ENCODE measurements at places on chromosomes 11 and 22.

GRCh38 chr22:24775769-24776492, 1.4 kb upstream of the PIWIL3 start:
- no peak for DNase-seq

DNA sequence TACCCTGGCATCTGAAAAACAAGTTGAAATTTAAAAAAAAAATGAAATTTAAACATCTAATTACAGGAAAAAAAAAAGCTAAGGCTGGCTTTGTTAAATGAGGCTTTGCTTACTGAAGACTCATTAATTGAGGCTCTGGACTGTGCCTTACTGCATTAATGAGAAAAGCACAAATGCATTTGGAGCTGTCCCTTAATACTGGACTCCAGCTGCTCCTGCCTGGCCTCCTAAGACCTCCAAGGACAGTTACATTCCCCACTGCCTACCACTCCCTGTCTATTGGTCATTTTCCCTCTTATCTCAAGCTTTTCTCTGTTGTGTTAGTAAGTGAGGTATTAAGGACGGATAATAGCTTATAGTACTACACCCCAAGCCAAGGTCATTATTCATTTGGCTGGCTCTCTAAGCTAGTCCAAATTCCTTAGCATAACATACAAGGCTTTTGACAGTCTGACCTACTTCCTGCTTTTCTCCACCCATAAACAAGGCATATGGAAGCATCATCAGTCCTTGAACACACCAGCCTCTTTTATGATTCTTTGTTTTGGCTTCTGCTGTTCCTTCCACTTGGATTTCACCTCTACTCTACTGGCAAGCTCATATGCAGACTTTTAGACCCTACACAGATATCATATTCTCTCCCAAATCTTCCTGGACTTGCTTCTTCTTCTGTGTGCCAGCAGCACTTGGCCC, 62.5 kb downstream of the USP35 start:
- no peak for DNase-seq

- peak; percentile 65 for DNase-seq
These were observed 17.8 kb downstream of the MYO18B start for GRCh38 chr22:25759825-25760231.

- no peak for DNase-seq
These were observed 14.0 kb upstream of the SMIM38 start for GRCh38 chr11:69141742-69142141.

GRCh38 chr11:113643006-113643585, 63.0 kb downstream of the TMPRSS5 start:
- no peak for DNase-seq

- no peak for DNase-seq
These were observed 71.0 kb downstream of the MYEOV start for GRCh38 chr11:69364921-69365320.

GRCh38 chr11:63768237-63769041, at the start of gene ZFTA:
TSS of gene ZFTA (minus strand) at chr11:63768775. CDS start at chr11:63768622, 153 bp downstream.
- peak; percentile 58 for DNase-seq

DNA sequence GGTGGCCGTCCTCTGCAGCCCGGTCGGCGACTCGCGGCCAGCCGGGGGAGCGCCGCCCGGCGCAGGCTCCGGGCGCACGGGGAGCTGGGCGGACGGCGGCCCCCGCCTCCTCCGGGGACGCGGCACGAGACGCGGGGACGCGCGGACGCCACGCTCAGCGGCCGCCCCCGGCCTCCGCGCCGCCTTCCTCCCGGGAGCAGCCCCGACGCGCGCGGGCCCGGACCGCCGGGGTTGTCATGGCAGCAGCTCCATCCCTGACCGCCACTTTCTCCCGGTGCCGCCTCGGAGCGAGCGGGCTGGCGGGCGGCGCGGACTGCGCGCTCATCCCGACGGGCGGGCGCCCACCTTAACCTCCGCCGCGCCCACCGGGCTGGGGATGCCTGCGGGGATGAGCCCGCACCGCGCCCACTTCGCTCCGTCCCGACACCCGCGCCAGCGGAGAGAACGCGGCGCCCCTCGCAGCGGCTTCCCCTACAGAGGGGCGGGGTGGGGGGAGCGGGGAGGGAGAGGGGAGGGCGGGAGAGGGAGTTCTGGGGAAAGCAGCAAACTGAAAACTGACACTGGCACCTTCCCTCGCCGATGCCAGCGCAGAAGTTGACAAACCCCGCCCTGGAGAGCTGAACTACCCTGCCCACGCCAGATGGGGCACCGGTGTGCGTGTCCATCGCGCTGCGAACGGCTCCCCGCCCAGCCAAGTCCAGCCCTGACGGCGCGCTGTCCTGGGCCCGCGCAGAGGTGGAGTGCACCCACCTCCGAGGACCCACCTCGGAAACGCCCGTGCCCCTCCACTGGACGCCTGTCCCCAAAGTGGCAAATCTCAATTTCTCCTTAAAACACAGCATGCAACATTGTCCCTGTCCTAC, 588.4 kb downstream of the OPCML start:
- DNase-seq, result no peak
